Activated T-helper 1 cell treated with anti-CD3 and anti-CD28 coated beads, Interleukin-12 subunit alpha, Interleukin-12 subunit beta, Interleukin-2, Interleukin-4 antibody, amounts not matched to agents 30 ng/mL and 10 ng/mL and 1 ng/mL, durations not matched to agents 14 hours and 24 hours and 36 hours (primary cell): ENCODE measurements at places on chromosomes 12 and 14.

DNA sequence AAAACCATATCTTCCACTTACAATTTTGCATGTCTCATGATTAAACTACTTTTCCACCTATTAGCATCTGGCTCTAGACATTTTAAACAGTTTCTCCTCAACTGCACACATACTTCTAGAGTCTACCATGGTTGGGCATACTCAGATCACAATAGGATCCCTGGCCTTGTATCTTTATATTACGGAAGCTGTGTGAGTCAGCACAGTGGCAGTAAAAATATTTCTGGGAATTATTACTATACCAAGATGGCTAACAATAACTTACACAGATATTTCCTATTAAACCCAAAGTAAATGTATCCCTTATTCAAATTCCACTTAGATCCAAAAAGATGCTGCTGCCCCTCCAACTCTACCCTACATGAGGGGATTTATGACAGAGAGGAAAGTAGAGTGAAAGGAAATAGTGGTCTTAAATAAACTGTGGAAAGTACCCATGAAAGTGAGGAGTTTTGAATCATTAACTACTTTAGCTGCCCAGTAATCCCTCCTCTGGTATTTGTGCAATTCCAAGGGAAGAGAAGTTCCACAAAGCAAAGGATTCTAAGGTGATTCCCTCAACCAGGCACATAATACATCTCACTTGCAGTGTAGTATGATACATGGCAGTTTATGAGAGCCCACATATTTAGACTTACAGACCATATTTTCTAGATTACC lies 14.0 kb upstream of the CPSF6 start:
- no peak for DNase-seq

- DNase-seq, result no peak
Observed at GRCh38 chr14:30991408-30991807, 34.0 kb upstream of the AP4S1 start.

DNA sequence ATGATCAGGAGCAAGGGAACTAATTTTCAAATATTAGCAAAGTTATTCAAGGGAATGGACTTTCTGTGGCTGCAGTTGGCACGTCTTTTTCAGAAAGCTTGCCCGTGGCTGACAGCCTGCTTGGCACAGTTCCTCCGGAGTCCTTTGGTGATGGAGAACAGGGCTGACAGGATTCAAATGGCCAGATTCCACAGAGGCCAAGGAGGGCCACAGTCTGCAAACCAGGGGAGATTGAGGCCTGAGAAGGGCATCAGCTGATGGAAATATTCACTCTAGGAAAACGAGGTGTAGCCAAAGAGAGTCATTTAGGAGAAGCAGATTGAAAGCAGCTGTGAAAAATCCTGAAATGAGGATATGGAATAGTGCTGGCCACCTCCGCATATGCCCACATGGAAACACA lies 178.3 kb downstream of the EMP1 start:
- no peak for DNase-seq

- no peak for DNase-seq
Observed at GRCh38 chr12:28583701-28584261, 393.5 kb downstream of the CCDC91 start.

GRCh38 chr12:72272091-72272661 lies at the start of gene TRHDE:
Gene TRHDE (plus strand): TSS chr12:72272370. CDS start chr12:72272644, 274 bp downstream.
- no peak for DNase-seq

GRCh38 chr12:120230326-120230973 lies 29.5 kb upstream of the RPLP0 start:
- no peak for DNase-seq

- DNase-seq, result no peak
Observed at GRCh38 chr12:55428331-55429243, 2.5 kb downstream of the OR6C76 start.

DNA sequence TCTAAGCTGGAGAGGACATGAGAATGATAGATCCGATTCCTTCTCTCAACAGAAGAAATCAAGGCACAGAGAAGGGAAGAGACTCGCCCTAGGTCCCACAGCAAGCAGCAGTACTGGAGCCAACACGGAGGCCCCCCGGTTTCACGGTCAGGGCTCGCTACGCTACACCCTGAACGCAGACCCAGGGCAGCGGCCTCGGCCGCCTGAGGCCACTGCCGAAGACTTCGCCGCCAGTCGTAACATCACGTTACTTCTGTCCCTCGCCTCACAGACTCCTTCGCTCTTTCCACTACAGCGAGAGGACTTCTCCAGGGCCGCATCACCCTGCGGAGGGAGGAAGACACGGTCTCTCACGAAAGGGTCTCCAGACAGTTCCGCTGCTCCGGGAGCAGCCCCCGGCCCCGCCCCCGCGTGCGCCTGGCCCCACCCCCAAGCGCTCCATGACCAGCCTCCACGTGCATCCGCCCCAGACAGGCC lies 411 bp upstream of the DCAF4 start:
- DNase-seq, result no peak

GRCh38 chr14:100348253-100348729 lies 25.2 kb downstream of the SLC25A47 start:
- DNase-seq, result no peak

- DNase-seq, result no peak
Observed at GRCh38 chr12:66119229-66119869, 11.2 kb downstream of the LLPH start.

DNA sequence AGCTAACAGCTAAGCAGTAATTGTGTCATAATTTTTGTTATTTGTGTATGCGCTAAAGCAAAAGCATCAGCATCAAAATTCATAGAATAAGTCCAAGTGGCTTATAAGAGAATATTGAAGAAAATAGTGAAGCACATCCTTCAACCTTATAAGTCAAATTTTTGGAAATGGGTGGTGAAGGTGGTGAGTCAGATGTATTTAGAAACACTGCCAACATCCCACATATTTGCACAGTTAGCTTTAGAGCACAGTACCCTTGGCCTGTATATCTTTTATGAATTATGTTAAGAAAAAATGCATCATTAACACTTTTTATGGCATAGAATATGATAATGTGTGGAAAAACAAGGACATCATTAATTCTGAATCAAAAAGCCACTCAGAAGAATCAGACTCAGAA lies 8.0 kb downstream of the SYT10 start:
- DNase-seq, result no peak

DNA sequence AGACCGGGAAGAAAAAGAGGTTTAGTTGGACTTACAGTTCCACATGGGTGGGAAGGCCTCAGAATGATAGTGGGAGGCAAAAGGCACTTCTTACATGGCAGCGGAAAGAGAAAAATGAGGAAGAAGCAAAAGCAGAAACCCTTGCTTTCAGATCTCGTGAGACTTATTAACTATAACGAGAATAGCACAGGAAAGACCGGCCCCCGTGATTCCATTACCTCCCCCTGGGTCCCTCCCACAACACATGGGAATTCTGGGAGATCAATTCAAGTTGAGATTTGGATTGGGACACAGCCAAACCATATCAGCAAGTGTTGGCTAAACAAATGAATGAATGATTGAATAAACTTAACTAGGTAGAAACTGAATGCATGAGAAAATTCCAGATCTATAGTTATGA lies 85.3 kb upstream of the PARP11 start:
- DNase-seq, result no peak

- DNase-seq, result no peak
Observed at GRCh38 chr14:94746131-94746530, 23.8 kb downstream of the GSC start.

GRCh38 chr14:55382483-55382882 lies 29.1 kb downstream of the ATG14 start:
- no peak for DNase-seq

GRCh38 chr14:50726372-50727107 lies 58.4 kb upstream of the SAV1 start:
- peak; percentile 37 for DNase-seq

DNA sequence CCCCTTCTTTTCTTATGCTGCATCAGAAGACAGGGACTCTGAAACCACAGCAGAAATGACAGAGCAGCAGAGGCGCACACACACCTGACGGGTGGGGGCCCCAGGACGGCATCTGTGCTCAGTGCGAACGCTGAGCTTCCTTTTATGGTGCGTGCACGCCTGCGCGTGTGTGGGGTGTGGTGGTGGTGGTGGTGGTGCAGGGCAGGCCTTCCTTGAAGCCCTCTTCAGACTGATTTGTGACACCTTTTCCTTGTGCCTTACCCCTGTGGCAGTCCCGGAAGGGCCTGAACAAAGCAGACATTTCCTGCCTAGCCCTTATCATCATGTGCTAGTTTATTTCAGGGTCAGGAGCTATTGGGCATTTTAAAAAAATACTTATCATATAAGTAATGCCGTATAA lies 75.7 kb downstream of the TSPAN9 start:
- DNase-seq, result no peak

GRCh38 chr12:47449797-47450196 lies 256.0 kb downstream of the RPAP3 start:
- DNase-seq, result no peak

GRCh38 chr14:93200553-93200952 lies 6.3 kb downstream of the GON7 start:
- DNase-seq, result no peak

GRCh38 chr14:87139299-87139698 lies 853.7 kb downstream of the GALC start:
- DNase-seq, result no peak

- DNase-seq, result no peak
Observed at GRCh38 chr12:29763301-29763683, 20.4 kb downstream of the TMTC1 start.

DNA sequence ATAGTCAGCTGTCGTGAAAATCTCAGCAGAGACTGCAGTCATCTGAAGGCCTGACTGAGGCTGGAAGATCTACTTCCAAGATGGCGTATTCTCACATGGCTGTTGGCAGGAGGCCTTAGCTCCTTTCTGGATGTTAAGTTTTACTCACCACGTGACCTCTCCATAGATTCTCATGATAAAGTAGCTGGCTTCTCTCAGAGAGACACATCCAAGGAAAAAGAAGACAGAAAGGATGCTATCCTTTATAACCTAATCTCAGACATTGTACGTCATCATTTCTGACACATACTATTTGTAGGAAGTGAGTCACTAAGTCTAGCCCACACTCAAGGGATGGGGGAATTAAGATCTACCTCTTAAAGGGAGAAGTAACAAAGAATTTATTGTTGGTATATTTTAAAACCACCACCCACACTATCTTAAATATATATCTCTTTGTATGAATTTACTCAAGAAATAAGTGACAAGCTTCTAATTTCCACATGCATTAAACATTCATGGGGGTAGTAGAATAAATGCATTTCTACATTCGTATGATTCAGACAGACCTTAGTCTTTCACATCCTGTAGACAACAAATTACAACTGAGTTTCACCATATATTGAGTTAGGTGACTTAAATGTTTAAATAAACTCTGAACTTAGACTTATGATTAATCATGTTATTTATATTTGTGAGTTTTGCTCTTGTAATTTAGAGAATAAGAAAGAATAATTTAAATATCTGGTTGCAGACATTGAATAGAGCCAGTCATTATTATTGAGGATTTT lies 411.0 kb downstream of the LRIG3 start:
- no peak for DNase-seq

DNA sequence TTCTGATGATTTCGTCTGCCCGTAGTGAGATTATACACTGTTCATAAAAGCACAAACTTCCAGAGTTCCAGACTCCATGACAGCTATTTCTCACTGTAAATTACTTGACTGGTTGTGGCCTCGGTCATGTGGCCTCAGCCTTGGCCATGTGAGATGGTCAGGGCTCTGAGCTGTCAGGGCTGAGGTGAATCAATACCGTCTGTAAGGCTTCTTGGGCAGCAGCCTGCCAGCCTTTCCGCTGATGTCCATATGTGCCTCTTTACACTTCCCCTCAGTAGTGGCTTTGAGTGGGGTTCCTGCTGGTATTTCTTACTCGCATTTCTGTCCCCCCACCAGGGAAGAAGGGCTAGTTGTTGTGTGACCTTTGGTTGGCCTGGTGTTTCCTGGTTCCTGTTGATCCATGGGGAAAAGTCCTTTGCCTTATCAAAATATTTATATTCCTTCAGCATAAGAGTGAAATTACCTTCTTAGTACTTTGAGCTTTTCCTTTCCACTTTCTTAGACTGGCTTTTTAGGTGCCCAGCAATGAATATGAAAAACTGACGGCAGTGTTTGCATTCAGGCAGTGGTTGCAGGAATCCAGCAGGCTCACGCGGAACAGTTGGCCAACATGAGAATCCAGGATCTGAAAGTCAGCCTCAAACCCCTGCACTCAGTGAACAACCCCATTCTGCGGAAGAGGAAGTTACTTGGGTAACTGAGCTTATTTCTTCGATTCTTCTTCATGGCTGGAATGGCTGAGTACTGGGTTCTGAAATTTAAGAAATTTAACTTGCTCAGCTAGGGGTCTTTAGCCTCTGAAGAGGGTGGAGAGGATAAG lies 46.1 kb downstream of the MAPKAPK5 start:
- DNase-seq, result no peak

DNA sequence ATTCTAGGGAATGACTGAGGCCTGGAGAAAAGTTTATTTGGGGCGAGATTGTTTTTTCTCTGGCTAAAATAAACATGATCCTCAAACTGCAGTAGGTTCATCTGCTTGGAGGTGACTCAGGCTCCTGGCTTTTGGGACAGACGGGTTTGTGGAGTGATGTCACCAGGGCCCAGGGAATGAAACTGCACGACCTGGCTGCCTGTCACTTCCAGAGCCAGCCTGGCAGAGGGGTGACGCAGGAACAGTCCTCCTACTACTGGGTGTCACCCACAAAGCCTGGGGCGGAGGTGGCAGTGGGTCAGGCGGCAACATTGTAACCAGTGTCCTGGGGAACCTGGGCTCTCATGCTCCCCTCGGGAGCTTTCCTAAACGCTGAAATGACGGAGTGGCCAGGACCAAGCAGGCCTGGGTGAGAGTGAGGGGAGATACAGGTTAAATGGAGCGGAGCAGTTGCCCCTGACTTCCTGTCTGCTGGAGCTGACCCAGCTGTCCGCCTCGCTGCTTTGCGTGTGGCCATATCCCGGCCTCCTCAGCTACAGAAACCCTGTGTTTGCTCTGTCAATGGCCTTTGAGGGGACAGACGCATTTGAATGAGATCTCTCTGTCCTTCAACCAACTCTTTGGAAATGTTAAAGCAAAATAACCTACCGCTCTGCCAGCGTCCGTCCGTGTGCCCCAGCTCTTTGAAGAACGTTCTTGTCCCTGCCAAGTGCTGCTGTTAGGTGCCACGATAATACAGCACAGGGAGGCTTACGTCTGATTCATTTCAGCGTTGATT lies 6.5 kb downstream of the HIP1R start:
- no peak for DNase-seq

DNA sequence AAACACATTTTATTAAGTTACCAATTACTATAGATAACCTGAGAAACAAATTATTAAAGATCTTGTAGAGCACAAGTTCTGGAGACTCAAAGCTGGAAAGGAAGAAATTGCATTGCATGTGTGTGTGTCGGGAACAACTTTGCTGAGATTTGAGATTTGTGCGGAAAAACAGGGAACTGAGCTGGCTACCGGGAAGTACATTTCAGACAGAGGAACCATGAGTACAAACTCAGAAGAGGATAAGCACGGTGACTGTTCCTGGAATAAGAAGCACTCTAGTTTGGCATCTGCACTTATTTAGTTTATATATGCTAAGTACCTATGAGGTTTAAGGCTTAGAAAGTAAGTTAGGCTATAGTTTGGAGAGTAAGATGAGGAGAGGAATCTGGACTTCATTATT lies 97.8 kb downstream of the DACT1 start:
- no peak for DNase-seq
